ENCODE measurements at places on chromosomes 16 and 17.

DNA sequence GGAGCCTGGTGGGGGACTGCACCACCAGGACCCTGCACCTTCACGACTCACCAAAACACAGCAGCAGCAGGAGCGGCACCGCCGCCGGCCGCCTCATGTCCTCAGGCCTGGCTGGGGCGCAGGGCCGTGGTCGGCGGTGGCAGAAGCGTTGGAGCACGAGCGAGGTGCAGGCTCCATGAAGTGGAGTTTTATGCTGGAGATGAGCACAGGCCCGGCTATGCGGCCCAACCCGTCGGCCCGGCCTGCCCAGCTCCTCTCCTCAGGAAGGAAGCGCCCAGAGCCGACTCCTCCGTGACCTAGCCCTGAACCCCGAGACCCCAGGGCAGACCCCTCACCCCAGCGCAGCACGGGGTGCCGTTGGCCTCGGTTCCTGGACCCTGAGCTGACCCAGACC is at the start of gene PRSS27:
PRSS27 (minus strand) TSS at position 161 of the 394 bp plus-strand sequence; CDS start at position 97, 64 bp downstream.
- no peaks in the 10 kb centered on the region for H3K36me3 ChIP-seq
- H3K4me1 ChIP-seq: peaks cover 20% of the 10 kb centered on the region
- no peak for DNase-seq
- H3K27ac ChIP-seq: no peak within 1 kb of the TSS
- peaks cover 7% of the 10 kb centered on the region for H3K27me3 ChIP-seq

DNA sequence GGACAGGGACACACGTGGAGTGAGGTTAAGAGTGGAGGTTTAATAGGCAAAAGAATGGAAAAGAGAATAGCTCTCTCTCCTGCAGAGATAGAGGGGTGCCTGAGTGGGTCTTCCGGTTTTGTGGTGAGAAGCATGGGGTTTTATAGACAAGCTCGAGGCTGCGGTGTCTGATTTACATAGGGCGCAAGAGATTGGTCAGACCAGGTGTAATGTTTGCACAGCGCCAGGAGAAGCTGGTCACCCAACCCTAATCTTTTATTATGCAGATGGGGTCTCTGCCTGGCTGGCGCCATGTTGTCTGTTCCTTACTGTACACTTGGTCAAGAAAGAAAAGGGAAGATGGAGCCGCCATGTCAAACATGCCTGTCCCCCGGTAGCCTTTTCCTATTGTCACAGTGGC is 44.5 kb upstream of the MLYCD start:
- H3K36me3 ChIP-seq: no peaks in the 10 kb centered on the region
- H3K27ac ChIP-seq: no peak overlapping the region
- H3K27me3 ChIP-seq: peaks cover 7% of the 10 kb centered on the region
- DNase-seq: no peak
- H3K4me1 ChIP-seq: no peaks in the 10 kb centered on the region

GRCh38 chr17:72751746-72752145 is 340.7 kb downstream of the SLC39A11 start:
- no peaks in the 10 kb centered on the region for H3K36me3 ChIP-seq
- no peak for DNase-seq
- no peaks in the 10 kb centered on the region for H3K4me1 ChIP-seq

GRCh38 chr17:31745964-31746600 is 113.0 kb downstream of the COPRS start:
- H3K4me3 ChIP-seq: peak overlapping the region; percentile 3
- H3K27me3 ChIP-seq: no peaks in the 10 kb centered on the region

GRCh38 chr17:57862694-57863667 is 13.1 kb upstream of the MRPS23 start:
- H3K4me3 ChIP-seq: no peak overlapping the region
- no peaks in the 10 kb centered on the region for H3K27me3 ChIP-seq
- DNase-seq: peak; percentile 36
- peaks cover 44% of the 10 kb centered on the region for H3K4me1 ChIP-seq
- no peak overlapping the region for H3K27ac ChIP-seq

DNA sequence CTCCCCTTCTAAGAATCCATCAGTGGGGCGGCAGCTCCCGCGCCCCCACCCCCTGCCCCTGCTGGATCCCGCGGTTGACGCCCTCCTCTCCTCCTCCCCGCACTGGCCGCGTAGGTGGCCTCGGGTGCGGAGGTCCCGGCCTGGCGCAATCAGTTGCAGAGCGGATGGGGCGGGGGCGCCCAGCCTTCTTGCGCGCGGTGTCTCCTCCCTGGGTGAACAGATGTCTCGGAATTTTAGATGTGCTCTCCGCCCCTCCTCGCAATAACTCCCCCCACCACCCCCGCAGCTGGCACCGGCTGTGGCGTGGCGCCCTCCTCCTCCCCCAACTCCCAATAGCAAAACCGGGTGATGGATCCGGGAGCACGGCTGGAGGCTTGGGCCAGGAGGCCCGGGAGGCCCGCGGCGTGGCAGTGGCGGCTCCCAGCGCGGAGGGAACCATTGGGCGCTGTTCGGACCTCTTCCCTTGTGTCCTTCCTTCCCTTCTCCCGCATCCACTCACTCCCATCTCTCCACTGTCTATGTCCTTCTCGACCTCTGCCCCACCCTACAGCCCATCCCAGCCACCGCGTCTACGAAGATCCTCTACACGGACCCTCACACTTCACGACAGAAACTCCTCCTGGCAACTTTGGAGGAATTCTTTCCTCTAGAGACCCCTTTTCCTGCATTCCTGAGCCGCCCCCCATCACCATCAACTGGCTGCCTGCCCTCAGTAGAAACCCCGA is 11.0 kb downstream of the NEUROD2 start:
- no peak for DNase-seq
- no peak overlapping the region for H3K4me3 ChIP-seq
- no peaks in the 10 kb centered on the region for H3K36me3 ChIP-seq
- H3K4me1 ChIP-seq: peaks cover 4% of the 10 kb centered on the region
- no peak overlapping the region for H3K27ac ChIP-seq

DNA sequence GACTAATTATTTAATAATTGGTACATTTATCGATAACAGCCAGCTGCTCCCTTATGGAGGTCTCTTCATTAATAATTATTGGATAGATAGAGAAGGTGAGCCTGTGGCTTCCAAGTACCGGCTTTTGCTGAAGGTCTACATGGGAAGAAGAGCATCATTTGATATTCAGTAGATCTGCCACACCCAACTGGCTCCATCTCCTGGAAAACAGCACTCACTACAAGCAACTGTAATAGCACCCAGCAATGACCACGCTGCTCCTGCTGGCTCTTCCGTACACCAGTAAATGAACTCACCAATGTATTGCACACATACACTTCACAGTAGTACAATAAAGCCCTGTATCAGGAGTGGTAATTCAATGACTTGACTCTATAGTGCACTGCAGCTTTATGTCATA is 19.5 kb downstream of the MARVELD3 start:
- H3K4me1 ChIP-seq: no peaks in the 10 kb centered on the region
- peak; percentile 26 for DNase-seq
- no peak overlapping the region for H3K4me3 ChIP-seq
- H3K36me3 ChIP-seq: peaks cover 23% of the 10 kb centered on the region
- H3K27ac ChIP-seq: no peak overlapping the region
- no peaks in the 10 kb centered on the region for H3K27me3 ChIP-seq

- H3K27me3 ChIP-seq: peaks cover 61% of the 10 kb centered on the region
- no peaks in the 10 kb centered on the region for H3K36me3 ChIP-seq
- peaks cover 9% of the 10 kb centered on the region for H3K4me1 ChIP-seq
- no peak overlapping the region for H3K27ac ChIP-seq
Observed at GRCh38 chr17:37067555-37068111, 118.9 kb downstream of the AATF start.

- H3K4me3 ChIP-seq: no peak overlapping the region
- H3K4me1 ChIP-seq: peaks cover 17% of the 10 kb centered on the region
- peaks cover 39% of the 10 kb centered on the region for H3K27me3 ChIP-seq
- H3K27ac ChIP-seq: no peak overlapping the region
Observed at GRCh38 chr16:89197633-89198416, 2.5 kb downstream of the SLC22A31 start.

GRCh38 chr16:88948781-88949490 is 28.1 kb downstream of the CBFA2T3 start:
- peaks cover 76% of the 10 kb centered on the region for H3K27me3 ChIP-seq
- no peaks in the 10 kb centered on the region for H3K36me3 ChIP-seq
- no peak for DNase-seq
- no peak overlapping the region for H3K4me3 ChIP-seq

DNA sequence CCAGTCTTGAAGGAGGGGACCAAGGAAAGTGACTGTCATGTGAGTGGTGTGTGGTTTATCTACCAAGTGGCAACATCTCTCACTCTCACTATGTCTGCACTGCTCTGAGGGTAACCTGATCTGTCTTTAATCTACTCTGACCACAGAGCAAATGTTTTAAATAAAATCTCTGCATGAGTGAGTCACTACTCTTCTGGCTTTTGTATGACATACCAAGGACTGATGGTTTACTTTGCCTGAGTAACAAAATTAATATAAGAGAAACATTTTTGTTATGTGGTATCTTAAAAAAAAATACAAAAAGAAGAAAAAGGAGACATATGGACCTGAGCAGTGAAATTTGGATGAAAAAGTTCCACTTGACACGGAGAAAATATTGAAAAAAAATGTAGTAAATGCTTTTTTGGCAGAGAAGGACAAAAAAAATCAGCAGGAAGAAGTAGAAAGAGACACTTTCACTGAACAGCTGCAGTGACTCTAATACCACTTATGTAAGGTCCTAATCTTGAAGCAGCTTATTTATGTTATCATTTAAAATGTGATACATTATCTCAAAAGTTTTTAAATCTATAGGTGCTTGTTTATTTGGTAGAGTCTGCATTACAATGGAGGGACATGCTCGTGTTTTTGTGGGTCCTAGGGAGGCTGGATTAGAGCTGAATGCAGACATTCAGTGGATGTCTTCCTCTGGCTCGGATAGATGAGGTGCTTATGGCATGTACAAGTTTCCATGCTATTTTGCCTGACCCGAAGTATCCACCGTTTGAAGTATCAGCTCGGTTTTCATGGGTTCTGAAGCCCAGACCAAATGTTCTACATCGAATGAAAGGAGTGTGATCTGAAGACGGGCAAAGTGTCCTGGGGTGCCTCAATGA is 240.7 kb downstream of the MAP2K6 start:
- peak overlapping the region; percentile 66 for H3K27ac ChIP-seq
- DNase-seq: peak; percentile 87
- H3K4me3 ChIP-seq: no peak overlapping the region
- H3K27me3 ChIP-seq: no peaks in the 10 kb centered on the region

DNA sequence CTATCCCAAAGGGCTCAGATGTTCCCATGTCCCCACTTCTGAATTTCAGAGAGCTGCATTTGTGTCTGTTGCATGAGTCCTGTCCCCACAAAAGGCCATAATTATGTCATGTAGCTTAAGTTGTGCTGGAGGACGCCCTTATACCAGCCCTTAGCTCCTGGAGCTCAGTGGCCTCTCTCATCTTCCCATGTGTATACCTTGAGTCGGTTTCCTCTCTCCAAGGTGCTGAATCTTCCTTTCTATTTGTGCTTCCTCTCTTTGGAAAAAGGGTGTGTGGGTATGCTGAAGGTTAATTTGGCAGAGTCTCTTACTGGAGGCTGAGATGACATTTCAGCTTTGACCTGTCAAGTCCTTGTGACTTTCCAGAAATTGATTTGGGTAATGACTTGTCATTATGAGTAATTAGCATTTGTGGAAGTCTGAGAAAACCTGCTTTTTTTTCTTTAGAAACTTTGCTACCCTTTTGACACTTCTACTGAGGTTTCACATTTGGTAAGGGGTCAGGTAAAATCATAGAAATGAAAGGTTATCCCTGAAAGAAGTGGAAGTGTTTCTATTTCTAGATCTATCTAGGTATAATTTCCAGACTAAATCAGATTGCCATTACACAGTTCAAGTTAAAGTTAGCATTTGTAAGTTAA is 185.4 kb downstream of the ABCC12 start:
- no peak overlapping the region for H3K27ac ChIP-seq
- no peaks in the 10 kb centered on the region for H3K27me3 ChIP-seq
- peak; percentile 57 for DNase-seq
- H3K4me1 ChIP-seq: no peaks in the 10 kb centered on the region

DNA sequence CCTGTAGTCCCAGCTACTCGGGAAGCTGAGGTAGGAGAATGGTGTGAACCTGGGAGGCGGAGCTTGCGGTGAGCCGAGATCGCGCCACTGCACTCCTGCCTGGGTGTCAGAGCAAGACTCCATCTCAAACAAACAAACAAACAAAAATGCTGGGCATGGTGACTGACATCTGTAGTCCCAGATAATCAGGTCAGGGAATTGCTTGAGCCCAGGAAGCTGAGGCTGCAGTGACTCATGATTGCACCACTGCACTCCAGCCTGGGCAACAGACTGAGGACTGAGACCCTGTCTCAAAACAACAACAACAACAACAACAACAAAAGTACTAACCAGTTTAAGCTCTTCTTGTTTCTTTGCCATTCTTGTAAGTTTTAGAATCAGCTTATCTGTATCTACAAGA is 383.0 kb upstream of the PMFBP1 start:
- no peaks in the 10 kb centered on the region for H3K4me1 ChIP-seq
- H3K27me3 ChIP-seq: no peaks in the 10 kb centered on the region
- H3K4me3 ChIP-seq: no peak overlapping the region
- peak; percentile 29 for DNase-seq
- no peak overlapping the region for H3K27ac ChIP-seq

- no peaks in the 10 kb centered on the region for H3K36me3 ChIP-seq
- H3K27me3 ChIP-seq: peaks cover 32% of the 10 kb centered on the region
- no peak for DNase-seq
- no peaks in the 10 kb centered on the region for H3K4me1 ChIP-seq
Observed at GRCh38 chr17:74526681-74527080, 4.6 kb downstream of the CD300LB start.

- H3K36me3 ChIP-seq: peaks cover 6% of the 10 kb centered on the region
- no peak for DNase-seq
- H3K27me3 ChIP-seq: no peaks in the 10 kb centered on the region
- H3K4me1 ChIP-seq: peaks cover 22% of the 10 kb centered on the region
- no peak overlapping the region for H3K27ac ChIP-seq
Observed at GRCh38 chr17:83050651-83051395, 28.6 kb upstream of the METRNL start.

- H3K27ac ChIP-seq: no peak overlapping the region
- H3K36me3 ChIP-seq: no peaks in the 10 kb centered on the region
- H3K4me3 ChIP-seq: no peak overlapping the region
Observed at GRCh38 chr17:36859003-36859300, 78.3 kb upstream of the LHX1 start.

- no peak overlapping the region for H3K4me3 ChIP-seq
- no peak for DNase-seq
- H3K4me1 ChIP-seq: peaks cover 3% of the 10 kb centered on the region
- no peak overlapping the region for H3K27ac ChIP-seq
- peaks cover 66% of the 10 kb centered on the region for H3K36me3 ChIP-seq
- H3K27me3 ChIP-seq: no peaks in the 10 kb centered on the region
Observed at GRCh38 chr17:82812601-82813000, 27.2 kb downstream of the ZNF750 start.

- no peak overlapping the region for H3K4me3 ChIP-seq
- no peaks in the 10 kb centered on the region for H3K36me3 ChIP-seq
- DNase-seq: no peak
- no peaks in the 10 kb centered on the region for H3K27me3 ChIP-seq
- peaks cover 30% of the 10 kb centered on the region for H3K4me1 ChIP-seq
Observed at GRCh38 chr17:73390851-73391250, 79.0 kb upstream of the CDC42EP4 start.

DNA sequence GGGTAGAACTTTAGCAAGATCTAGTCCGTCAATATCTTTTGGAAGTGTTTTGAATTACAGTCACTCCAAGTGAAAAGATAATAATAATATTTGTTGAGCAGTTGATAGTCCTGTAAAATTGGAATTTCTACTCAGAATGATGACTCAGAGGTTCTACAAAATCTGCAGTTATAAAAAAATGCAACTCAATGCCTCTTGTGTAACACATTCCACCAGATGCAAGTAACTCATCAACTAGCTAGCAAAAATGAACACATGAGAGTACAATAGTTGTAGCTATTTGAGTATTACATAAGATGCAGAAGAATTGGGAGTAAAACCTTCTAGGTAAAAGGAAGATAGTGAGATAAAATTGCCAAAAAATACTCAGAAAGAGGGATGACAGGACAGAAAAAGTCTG is 177.2 kb downstream of the CDH8 start:
- DNase-seq: peak; percentile 6
- H3K36me3 ChIP-seq: no peaks in the 10 kb centered on the region
- no peak overlapping the region for H3K27ac ChIP-seq
